ENCODE measurements at places on chromosomes 1 and 21.
A peak's percentile ranks its signal among the peaks of the same experiment; 100 is the strongest.

DNA sequence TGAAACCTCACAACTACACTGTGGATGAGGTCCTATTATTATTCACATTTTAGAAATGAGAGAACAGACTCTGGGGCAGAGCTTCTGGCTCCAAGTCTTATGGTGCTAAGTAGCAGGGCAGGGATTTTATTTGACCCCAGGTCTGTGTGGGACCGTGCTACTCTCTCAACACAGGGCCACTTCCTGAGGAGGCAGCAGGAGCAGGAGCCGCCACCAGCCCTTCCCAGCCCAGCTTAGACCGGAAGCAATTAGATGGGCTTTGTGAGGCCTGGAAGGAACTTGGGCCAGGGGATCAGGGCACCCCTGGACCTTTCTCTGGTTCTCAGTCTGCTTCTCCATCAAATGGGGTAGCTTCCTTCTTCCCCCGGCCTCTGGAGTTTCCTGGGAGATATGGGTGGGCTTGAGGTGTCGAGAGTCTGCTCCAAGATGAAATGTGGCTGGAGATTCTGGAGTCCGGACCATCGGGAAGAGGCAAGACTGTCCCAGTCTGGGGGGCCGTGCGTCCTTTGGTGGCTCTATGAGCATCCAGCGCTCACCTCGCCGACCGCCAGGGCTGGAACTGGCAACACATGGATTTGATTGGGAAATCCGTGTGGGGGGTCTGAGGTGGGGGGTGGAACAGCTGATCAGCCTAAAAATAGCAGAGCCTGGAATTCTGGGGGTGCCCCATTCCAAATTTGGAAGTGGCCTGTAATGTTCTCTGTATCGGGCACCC, 136.8 kb downstream of the FOXD2 start:
- DNase-seq, result no peak

GRCh38 chr1:160813215-160813614, 17.2 kb downstream of the LY9 start:
- DNase-seq, result no peak

DNA sequence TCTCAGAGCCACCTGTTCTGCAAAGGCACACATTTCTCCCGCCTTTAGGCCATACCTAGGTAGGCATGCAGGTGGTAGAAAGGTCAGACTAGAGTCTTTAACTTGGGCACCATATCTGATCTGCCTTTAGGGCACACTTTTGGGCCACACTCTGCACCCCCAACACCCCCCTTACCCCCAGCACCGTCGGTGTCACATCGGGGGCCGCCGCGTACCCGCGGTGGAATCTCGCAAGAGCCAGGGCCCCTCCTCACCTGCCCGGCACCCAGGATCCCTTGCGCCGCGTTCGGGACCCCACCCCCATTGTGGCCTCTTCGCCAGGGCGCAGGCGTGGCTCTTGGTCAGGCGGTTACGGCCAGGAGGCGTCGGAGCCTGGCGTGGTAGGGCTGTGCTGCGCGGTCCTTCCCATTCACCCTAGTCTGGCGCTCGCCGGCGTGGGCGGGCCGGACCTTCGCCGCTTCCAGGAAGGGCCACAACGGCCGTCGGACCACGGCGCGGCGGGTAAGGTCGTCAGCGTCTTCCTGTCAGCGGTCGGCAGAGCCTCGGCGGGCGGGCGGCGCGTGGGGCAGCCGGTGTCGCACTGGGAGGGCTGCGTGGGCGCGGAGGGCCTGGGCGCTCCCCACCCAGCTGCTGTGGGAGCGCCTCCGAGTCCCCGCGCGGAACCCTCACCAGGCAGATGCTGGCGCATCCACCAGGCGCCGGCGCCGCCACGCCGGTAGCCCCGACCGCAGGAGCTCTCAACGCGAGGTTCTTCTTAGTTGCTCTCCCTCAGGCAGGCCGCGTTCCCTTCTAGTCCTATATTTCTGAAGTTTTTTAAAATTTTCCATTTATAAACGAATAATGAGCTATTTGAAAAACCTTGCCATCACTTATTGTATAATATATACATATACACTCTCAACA, at the start of gene DNAH14:
TSS of gene DNAH14 (plus strand) at position 341 of the 903 bp plus-strand sequence. CDS start 23,028 bp downstream, outside the sequence.
- peak; percentile 82 for DNase-seq

GRCh38 chr1:222697826-222698225, 14.5 kb downstream of the AIDA start:
- DNase-seq, result peak; percentile 41

- no peak for DNase-seq
These were observed 50.4 kb upstream of the PTGFR start for GRCh38 chr1:78440381-78440793.

GRCh38 chr1:234844479-234845031, 234.6 kb upstream of the IRF2BP2 start:
- no peak for DNase-seq

- DNase-seq, result no peak
These were observed 54.1 kb downstream of the TOMM20 start for GRCh38 chr1:235074523-235075047.

GRCh38 chr1:50968158-50968820, 1.8 kb upstream of the CDKN2C start:
- peak; percentile 94 for DNase-seq

DNA sequence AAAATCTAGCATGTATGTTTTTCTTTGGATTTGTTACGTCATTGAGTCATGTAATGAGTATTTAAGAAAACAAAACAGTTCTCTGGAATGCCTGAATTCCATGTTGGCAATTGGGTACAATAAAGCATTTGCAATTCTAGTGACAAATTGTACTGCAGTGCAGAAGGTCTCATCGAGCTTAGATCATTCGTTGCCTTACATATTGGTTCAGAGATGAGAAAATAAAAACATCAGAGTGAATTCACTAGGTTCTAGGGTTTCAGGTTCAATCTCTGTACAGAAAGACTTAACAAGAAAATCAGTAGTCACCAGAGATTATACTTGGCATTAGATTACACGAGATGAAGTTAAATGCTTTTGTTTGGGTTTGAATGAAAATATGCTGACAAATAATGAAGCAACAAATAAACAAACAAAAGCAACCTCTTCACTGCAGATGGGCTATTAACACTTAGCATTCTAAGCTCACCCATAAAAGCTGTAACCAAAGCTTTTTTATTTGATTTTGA, 124.7 kb downstream of the RYR2 start:
- peak; percentile 54 for DNase-seq

DNA sequence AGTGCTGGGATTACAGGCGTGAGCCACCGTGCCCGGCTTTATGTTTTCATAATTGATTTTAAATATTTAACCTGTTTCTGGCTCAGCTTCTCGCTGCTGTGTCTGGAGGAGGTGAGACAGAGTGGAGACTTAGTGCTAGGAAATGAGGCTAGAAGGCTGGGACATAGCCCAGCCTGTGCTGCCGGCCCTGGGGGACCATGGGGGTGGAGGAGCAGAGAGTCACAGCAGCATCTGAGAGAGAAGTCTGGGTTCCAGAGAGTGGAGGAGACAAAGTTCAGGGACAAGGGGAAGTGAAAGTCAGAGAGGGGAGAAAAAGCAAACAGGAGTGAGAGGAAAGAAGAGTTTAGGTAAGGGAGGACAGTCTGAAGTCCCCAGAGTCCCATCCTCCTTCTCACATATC, 71.9 kb downstream of the LHX9 start:
- no peak for DNase-seq

DNA sequence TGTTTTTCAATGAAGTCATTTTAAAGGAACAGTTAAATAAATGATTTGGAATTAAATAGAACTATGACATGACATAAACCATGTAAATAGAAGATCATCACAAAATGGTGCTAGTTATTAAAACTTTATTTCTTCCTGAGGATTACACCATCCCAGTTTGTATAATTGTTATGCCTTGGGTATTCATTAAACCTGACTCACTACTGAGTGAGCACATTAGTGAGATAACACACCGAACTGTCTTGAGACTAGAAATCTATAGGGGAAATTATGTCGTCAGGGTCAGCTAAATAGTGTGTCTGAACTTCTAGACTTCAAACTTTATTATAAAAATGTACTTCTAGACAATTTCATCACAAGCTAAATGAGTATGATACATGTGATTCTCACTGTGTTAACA, 189.4 kb downstream of the NCAM2 start:
- no peak for DNase-seq

DNA sequence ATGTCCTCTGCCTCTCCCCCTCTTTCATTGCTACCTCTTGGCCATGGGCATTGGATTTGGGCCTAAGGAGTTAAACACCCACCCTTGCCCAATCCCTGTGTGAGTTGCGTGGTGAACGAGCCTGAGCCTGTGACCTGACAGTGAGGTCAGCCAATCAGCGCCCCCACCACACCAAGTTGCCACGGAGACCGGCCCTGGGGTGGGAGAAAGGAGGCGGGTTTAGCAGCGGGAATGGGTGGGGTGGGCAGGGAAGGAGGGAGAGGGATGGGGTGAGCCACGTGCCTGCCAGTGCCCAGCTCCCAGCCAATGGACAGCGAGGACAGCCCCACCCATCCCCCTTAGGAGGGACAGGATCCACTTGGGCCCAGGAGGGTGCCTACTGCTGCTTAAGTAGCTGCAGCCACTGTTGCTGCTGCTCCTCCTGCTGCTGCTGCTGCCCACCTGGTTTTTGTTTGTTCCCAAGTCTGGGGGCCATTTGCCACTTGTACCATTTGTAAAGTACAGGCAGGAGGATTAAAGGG, 9.5 kb downstream of the ZBTB7B start:
- DNase-seq, result peak; percentile 80

DNA sequence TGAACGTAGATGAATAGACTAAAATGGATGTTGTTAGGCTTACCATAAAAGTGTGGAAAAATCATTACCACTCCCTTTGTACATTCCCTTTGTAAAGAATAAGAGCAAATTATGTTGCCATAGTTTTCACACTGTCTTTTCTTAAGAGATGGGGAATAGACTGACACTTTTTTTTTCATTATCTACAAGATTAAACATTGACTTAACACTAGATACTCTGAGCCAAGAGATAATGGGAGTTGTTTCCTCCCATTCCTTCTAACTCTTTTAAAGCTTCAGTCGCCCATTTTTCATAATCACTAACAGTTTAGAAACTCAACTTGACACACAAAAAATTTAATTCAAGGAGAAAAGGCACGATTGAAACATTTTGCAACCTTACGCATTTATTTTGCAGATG, 10.1 kb downstream of the AIDA start:
- no peak for DNase-seq

DNA sequence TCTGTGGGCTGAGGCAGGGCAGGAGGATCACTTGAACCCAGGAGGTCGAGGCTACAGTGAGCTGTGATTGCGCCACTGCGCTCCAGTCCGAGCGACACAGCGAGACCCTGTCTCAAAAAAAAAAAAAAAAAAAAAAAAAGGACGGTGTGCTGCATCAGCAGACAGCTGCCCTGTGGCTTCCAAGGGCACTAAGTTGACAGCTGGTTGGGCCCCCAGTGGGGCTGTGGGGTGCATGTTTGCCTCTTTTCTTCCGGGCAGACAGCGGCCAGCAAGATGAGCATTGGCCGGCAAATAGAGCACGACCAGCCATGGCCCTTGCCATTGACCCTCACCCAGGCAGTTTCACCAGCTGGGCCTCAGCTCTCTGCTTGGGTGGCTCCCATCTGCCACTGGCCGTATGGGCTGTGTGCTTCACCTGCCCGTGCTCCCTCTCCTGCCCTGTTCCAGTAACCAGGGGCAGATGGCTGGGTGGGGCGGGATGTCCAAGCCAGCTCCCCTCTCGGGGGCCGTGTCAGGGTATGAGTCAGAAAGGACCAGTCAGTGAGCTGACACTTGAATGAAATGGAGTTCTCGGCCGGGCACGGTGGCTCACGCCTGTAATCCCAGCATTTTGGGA, 12.3 kb upstream of the SLC25A34 start:
- peak; percentile 7 for DNase-seq

DNA sequence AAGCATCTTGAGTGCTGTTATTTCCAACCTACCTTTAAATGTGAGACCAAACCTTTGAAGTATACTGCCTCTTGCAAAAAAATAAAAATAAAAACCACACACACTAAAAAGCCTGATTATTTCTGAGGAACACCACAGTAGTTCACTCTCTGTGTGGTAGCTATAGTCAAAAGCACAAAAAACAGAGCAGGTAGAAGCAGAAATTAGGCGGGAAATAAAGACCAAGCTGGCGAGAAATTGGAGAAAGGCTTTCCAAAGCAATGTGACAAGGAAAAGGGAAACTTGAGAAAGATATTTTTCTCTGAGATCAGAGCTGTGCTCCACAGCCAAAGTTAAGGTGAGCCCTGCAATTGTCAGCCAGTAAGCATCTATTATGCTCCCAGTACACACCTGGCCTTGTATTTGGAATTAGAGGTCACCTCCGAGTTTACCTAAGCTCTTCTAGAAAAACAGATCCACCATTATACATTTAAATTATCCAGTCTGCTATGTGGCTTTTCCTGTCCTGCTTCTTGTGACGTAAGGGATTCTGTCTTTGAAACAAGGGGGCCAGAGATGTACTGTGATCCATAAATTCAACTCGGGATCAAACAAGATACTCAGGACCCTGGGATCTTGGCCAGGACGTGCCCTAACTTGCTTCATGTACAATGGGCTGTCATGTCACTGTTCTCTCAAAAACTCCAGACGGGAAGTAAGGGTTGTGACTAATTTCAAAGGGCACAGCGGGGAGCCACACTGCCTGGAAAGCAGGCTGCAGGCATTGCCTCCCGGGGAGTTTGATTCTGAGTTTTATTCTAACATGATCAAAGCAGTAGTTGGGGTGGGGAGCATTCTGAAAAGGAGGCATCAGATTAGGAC, 39.8 kb upstream of the RAB4A start:
- DNase-seq, result no peak

DNA sequence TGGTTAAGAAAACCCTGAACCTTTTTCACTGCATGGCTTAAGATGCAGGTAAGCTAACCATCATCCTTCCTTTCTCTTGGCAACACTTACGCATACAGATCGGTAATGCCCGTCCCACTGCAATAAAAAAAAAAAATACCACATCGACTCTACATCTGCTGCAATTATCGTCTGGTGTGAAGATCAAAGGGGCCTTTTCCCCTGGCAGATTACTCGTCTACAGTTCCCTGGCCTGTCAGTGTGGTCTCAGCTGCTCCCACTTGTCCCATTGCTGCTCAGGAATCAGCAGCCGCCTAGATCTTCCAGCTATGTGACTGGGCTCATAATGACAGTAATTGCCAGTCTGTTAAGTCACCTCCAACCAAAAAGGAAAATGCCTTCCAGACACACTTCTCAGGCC, 133.1 kb downstream of the SETD4 start:
- DNase-seq, result no peak

- no peak for DNase-seq
These were observed 97.9 kb downstream of the PLPPR5 start for GRCh38 chr1:98906809-98907208.

DNA sequence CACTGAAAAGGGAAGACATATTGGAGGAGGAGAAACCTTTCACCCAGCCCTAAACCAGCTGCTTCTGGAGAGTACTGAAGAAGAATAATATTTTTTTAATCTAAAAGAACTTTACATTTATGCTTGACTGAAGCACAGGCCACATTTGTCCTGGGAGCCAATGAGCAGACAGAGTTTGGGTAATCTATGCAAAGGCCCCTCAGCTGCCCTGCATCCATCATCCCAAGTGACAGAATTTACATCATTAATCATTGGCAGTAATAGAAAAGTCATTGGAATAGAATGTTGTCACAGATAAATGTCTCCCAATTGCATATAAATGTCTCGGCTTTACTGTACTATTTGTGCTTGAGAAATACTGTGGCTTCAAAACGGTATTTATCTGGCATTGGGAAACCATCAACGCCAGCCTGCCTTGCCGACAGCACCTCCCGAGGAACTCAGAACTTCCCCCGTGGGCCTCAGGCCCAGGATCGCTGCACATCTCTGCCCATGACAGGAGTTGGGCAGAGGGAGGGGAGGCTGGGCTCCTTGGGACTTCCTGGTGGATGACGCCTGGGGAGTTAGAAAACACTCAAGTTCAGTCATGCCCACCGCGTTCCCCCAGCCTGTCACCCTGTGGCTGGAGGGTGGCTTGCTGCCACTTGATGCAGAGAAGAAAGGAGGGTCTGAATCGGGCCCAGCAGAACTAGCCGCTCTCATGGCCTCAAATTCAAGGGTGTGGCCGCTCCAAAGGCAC, 133.1 kb downstream of the CAMTA1 start:
- DNase-seq, result no peak

- DNase-seq, result no peak
These were observed 35.0 kb downstream of the MTOR start for GRCh38 chr1:11227106-11228077.
